ENCODE measurements at places on chromosomes 2 and 18. TPM values are rescaled to one million over a fixed set of nuclear protein-coding genes. Genes with fewer than 3 reads are reported as not detected.

IRS1 gene
- total RNA-seq, result 13.9 TPM

RIT2 gene
- not detected for total RNA-seq

SH3RF3 gene
- total RNA-seq, result 0.68 TPM

IL1RL1 gene
- total RNA-seq, result 2.8 TPM

STAMBP gene
- total RNA-seq, result 33.5 TPM

MRPL33 gene
- 37.3 TPM for total RNA-seq

TWIST2 gene
- total RNA-seq, result 0.48 TPM

NHEJ1 gene
- total RNA-seq, result 8.9 TPM

RAB17 gene
- total RNA-seq, result 7.8 TPM

TRPM8 gene
- total RNA-seq, result not detected

LINC00305 gene
- not detected for total RNA-seq

LRATD1 gene
- 74.7 TPM for total RNA-seq

SEMA4C gene
- 14.9 TPM for total RNA-seq

SEPTIN2 gene
- 177 TPM for total RNA-seq

FHOD3 gene
- total RNA-seq, result 3.0 TPM

TEKT4 gene
- total RNA-seq, result not detected

SCN7A gene
- 0.48 TPM for total RNA-seq

COX5B gene
- 302 TPM for total RNA-seq

PRSS56 gene
- not detected for total RNA-seq

NDC80 gene
- total RNA-seq, result 9.7 TPM

TTC39C gene
- total RNA-seq, result 24.6 TPM

TDRD15 gene
- total RNA-seq, result not detected

CYS1 gene
- total RNA-seq, result 0.52 TPM

POTEI gene
- not detected for total RNA-seq

ASIC4 gene
- total RNA-seq, result not detected

DNAJC27 gene
- total RNA-seq, result 2.2 TPM

SPATA3 gene
- total RNA-seq, result not detected

PSMA8 gene
- not detected for total RNA-seq

BABAM2 gene
- total RNA-seq, result 29.5 TPM

TACR1 gene
- total RNA-seq, result 0.64 TPM

CROCC2 gene
- total RNA-seq, result 0.12 TPM

OSBPL6 gene
- 6.5 TPM for total RNA-seq

KRTCAP3 gene
- total RNA-seq, result 26.0 TPM

SPIRE1 gene
- 15.6 TPM for total RNA-seq

FZD7 gene
- 3.0 TPM for total RNA-seq

PLGLB1 gene
- 0.64 TPM for total RNA-seq

AFF3 gene
- 0.96 TPM for total RNA-seq

IL36A gene
- total RNA-seq, result 167 TPM

ERMN gene
- total RNA-seq, result not detected

GPR155 gene
- 3.7 TPM for total RNA-seq

TMEM178A gene
- total RNA-seq, result 0.40 TPM

MPHOSPH10 gene
- 31.4 TPM for total RNA-seq

MAPRE3 gene
- 6.9 TPM for total RNA-seq

CDH19 gene
- total RNA-seq, result 0.24 TPM

RNF152 gene
- 7.7 TPM for total RNA-seq

HOXD13 gene
- not detected for total RNA-seq

RSAD2 gene
- total RNA-seq, result 1.6 TPM

TRIM43 gene
- not detected for total RNA-seq

EPHA4 gene
- 16.9 TPM for total RNA-seq

SCYGR4 gene
- total RNA-seq, result not detected

ZDBF2 gene
- 5.6 TPM for total RNA-seq

TCF23 gene
- not detected for total RNA-seq

NETO1 gene
- total RNA-seq, result not detected

TBR1 gene
- not detected for total RNA-seq

ALPG gene
- not detected for total RNA-seq

GAREM1 gene
- total RNA-seq, result 22.9 TPM

SP140 gene
- 0.96 TPM for total RNA-seq

CRYGA gene
- not detected for total RNA-seq

UGT1A5 gene
- total RNA-seq, result 0.68 TPM

MEIS1 gene
- total RNA-seq, result 31.8 TPM

Data from esophagus mucosa (tissue), 1 donor.